ENCODE measurements at places on chromosomes 16 and 17.

DNA sequence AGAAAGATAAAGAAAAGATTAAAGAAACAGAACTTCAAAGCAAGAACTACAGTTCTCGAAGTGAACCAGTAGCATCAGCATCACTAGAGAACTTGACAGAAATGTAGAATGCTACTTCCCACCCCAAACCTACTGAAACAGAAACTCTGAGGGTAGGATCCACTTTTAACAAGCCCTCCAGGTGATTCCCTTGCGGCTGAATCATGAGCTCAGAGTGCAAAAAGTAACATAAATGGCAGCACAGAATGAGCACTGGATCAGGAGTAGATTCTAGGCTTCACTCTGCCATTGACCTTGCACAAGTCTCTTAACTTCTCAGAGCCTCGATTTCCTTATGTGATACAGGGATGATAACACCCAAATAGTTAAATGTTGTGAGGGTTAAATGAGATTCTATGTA is 5.8 kb downstream of the TOM1L2 start:
- DNase-seq, result no peak

GRCh38 chr16:4316864-4317531 is 1.1 kb downstream of the GLIS2 start:
- peak; percentile 20 for DNase-seq

DNA sequence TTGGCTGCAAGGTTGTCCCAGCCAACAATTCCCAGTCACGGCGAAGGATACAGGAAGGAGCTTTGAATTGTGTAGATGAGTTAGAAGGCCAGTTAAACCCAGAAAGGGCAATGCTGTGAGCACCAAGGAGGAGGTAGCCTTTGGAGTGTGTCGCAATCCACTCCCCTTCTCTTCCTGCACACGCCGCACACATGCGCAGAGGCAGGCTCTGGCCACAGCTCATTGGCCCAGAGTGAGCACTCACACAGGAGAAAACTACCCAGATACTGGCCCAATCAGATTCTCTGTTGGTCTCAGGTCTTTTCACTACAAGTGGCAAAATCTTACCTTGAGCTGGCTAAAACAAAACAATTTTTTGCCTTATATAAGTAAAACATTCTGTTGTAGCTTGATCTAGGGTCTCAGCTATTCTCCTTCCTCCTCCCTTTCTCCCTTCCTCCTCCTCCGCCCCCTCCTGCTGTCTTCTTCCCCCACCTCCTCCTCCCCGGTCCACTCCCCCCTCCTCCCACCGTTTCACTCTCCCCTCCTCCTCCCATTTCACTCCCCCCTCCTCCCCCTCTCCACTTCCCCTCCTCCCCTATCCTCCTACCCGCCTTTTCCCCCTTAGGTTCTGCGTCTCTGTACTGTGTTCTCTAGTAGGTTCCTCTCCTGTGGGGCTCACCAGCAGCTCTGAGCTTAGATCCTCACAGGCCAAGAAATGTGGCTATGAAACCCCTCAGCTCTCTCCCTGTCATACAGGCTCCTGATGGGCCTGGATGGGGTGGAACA is 344.9 kb downstream of the CPPED1 start:
- DNase-seq, result no peak

- no peak for DNase-seq
Measured at GRCh38 chr17:7175330-7175733, 3.8 kb downstream of the ASGR1 start.

GRCh38 chr17:60393840-60394723 is 2.1 kb upstream of the USP32 start:
- DNase-seq, result no peak

GRCh38 chr16:12147681-12148080 is 171.1 kb downstream of the SNX29 start:
- no peak for DNase-seq

DNA sequence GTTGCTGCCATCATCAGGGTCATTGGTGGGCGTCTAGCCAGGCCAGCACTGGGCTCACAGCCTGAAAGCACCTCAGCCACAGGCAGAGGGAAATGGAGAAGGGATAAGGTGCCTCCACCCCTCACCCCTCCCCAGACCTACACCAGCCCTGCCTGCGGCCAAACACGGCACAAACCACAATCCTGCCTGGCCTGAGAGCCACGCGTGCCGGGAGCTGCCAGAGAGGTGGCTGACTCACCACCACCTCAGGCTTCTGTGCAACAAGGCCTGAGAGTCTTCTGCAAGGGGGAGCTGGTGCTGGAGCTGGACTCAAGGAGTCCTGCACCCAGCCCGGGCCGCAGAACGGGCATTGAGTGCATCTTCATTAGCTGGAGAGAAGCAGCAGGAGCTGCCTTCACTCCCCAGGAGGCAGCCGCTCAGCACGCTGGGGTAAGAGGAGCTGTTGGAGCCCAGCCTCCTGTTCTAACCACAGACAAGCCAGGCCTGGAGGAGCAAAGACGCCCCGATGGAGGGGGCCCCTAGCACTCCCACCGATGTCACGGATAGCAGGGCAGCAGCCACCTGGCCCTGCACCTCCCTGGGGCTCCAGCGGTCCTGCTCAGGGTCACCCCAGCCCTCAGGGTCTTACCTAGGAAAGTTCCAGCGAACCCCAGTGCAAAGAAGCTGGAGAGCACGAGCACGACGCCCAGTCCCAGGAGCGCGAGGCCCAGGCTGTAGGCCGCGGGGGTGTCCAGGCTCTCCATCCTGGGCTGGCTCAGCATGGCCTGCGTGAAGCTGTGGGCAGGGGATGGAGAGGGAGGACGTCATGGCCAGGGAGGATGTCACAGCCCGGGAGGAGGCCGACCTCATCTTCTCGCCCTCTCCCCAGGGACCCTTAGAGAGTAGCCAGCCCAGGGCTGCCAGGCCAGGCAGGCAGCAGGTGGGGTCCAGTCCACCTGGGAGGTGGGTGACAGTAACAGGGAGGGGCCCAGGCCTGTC is 16.0 kb upstream of the RASD1 start:
- DNase-seq, result no peak

- DNase-seq, result no peak
Measured at GRCh38 chr17:16215002-16215272, 397 bp downstream of the NCOR1 start.

DNA sequence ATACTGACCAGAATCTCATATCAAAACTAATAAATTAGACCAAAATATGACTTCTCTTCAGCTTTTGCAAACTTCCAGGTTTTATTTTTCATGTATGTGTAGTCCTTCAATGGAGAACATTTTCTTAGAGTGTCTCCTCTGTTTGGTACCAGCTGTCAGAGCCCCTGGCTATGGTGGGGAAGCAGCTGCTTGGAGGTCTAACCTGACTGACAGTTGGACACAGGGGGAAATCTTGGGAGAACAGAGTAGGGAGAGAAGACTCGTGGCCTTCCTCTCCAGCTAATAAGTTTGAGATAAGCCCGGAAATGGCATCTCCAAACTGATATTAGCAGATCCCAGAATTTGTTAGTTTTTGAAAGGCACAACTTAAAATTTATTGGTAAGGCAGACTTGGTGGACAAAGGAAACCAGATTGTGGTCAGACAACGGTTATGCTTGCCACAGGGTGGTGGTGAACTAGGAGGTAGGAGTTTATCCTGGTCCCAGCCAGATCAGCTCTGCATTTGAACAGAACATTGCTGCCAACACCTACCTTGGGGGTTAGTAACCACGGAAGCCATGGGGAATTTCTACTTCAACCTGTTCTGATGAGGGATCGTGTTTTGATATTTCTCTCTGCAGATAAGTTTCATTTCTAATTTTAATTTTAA is 39.2 kb upstream of the IRX3 start:
- no peak for DNase-seq

DNA sequence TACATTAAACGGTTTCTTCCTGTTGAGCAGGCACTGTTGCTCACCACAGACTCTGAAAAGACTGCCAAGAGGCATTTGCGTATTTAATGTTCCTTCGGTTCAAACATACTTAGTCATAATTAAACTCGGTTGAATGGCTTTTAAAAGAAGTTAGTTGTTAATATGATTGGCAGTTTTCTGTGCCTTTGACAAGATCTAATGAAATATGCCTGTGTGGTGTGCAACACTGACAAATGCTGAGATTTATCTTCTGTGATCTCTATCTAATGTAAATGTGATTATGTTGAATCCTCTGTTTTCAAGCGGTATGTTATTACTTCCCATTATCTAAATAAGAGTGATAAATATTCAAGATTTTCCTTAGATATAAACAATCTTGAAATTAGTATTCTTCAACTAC is 1046.6 kb downstream of the CDH8 start:
- DNase-seq, result no peak

GRCh38 chr16:72427051-72427782 is 255.3 kb upstream of the PMFBP1 start:
- peak; percentile 62 for DNase-seq

DNA sequence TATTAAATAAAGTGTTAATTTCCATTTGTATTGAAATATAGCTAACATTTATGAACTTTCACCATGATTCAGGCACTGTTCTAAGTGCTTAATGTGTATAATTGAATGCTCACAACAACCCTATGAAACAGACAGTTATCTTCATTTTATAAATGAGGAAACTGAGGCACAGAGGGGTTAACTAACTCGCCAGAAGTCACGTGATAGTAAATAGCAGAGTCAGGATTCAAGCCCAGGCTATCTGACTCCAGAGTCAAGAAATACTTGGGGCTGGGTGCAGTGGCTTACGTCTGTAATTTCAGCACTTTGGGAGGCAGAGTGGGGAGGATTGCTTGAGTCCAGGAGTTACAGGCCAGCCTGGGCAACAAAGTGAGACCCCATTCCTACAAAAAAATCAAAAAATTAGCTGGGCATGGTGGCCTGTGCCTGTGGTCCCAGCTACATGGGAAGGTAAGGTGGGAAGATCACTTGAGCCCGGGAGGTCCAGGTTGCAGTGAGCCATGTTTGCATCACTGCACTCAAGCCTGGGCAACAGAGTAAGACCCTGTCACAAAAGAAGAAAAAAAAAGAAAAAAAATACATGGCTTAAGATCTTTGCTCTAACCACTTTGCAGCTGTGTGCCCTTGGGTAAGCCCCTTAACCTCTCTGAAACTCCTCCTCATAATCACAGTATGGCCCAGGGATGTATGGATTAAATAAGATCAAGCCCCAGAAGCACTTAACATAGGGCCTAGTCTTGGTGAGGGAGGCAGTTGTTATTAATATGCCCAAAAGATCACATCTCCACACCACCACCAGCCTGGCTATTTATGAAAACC is 29.0 kb downstream of the WSB1 start:
- DNase-seq, result no peak

DNA sequence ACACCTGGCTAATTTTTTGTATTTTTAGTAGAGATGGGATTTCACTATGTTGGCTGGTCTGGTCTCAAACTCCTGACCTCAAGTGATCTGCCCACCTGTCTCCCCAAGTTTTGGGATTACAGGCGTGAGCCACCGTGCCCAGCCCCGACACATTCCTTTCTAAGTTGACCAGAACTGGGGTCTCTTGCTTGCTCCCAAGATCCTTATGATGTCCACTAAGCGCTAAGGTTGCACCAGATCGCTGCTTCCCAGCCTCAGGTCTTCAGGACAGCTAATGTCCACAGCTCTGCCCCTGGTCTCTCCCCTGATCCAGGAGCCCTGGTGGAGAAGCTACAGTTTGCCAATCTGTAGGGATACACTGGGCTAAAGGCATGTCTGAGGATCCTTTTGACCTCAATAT is 29.5 kb downstream of the NSMCE1 start:
- DNase-seq, result no peak

DNA sequence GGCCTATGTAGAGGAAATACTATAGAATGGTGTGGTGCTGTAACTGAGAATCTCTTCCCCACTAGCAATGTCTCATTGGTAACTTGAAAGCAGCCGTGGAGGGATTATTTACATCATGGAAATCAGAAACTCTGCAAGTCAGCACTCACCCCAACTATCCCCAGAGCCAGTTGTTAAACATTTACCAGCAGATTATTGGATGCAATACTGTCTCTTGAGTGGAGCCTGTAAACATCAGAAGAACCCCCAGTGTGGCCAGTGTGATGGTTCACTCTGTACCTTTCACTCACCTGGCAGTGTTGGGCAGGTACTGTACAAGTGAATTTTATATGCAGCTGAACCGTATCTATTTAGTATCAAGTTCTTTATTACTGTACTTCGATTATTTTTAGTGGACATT is 299.8 kb upstream of the SALL1 start:
- no peak for DNase-seq

DNA sequence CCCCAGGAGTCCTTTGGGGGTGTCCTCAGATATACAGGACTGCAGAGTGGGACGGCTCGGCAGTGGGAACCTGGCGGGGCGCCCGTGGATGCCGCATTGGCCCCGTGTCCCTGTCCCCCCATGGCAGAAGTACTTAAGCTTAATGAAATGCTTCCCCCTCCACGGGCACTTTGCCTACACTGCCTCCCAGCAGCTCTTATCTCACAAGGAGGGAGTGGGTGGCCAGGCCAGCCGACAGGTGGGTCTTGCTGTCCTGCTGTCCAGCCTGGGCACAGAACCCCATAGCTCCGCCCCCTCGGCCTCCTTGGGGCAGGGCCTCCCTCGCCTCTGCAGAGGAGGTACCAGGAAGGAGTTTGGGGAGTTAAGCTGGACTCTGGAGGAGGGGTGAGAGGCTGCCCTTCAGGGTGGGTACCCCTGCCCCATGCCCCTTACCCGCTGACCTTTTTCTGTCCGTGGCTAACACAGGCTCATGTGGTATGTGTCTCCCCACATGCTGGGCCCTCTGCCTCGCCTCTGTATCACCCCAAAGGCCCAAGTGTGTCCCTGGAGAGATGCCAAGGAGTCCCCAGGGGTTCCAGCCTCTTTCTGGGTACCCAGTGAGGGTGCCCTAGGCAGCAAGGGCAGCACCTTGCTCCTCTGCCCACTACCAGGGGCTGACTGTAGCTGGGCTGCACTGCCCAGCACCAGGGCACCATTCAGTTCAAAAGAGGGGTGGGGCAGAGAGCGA is 8.7 kb downstream of the THRA start:
- no peak for DNase-seq

DNA sequence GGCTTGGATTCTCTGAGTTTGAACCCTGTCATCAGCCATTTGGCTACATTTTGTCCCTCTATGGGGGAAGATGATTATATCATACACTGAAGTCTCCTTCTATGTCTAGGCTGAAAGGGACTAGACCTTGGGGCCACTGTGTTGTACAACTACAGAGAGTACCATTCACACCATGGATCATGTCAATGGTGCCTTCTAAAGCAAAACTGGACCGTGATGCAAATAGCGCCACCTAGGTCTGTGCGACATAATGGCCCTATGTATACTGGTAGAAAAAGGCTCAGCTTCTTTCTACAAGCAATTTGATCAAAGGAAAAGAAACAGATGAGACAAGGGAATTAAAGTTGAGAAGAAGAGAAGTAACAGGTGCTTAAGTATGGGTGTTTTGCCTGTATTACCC is 100.7 kb downstream of the LYRM1 start:
- DNase-seq, result no peak

DNA sequence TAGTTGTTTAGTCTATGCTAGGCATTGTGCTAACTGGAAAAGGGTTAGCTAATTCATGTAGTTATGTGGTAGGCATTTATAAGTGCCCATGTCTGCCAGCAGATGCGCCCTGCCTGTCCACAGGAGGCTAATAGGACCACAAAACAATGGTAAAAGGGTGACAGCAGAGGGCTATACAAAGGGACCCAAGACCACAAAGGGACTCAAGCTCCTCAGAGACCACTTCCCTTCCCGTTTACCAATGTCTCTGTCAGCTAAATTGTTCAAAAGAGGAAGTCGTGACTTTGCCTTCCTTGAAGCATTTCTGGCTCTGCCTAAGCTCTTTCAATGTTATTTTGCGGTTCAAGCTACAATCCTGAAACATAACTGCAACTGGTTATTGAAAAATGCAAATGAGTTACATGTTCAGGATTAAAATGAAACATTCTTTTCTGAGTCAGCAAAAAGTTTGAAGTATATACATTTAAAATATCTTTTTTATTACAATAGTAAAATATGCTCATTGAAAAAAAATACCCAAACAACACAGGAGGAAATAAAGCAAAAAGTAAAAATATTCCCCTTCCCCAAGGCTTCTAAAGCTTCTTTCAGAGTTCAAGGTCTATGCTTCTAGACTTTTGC is 149.2 kb downstream of the MAF start:
- DNase-seq, result no peak

All from NCI-H2171 treated with DMSO at 0.1 percent for 48 hours (cell line).